ENCODE measurements at places on chromosomes 1 and 21.

DNA sequence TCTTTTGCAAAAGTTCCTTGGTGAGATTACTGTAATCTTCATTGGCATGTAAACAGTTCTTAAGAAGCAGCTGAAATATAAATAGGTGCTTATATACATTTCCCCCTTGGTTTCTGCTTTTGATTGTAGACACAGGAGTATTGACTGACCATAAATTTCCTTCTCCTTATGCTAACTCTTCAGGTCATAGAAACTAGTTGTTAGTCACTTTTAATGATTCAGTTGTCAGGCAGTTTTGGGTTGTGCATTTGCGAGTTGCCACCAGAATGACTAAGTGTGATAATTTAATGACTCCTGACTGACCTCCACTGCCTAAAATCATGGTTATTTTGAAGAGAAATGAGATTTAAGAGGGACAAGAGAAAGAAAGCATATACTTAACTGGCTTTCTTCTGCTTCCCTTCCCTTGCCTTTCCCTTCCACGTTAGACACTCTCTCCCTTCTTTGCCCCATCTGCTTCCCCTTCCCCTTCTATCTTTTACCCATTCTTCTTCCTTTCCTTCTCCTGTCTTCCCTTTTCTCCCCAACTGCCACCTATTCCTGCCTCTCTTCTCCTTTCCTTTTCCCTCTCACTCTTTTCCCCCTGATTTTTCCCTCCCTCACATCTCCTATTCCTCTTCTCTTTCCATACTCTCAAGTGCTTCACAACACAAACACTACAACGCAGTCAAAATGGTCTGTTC, 12.3 kb downstream of the ZMPSTE24 start:
- no peak for DNase-seq

GRCh38 chr1:212002536-212002935, 32.8 kb downstream of the INTS7 start:
- no peak for DNase-seq

GRCh38 chr1:33338048-33338439, 17.1 kb upstream of the A3GALT2 start:
- no peak for DNase-seq

DNA sequence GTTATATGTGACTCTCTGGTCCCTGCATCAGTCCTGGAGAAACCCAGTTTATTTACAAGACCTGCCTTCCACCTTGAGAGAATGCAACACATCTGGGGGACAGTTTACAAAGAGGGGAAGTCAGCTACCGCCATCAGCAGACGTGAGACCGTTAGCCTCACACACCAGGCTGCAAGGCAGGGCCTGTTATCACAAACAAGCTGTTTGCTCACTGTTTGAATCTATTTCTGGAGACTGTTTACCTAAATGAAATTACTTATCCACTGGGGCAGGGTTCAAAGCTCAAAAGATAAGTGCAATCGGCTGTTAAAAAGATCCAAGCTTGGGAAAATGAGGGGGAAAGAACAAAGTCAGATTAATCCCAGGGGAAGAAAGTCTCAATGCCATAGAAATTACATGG, 134.4 kb downstream of the ZNF281 start:
- no peak for DNase-seq

- DNase-seq: no peak
Measured at GRCh38 chr1:40462956-40463590, 12.8 kb downstream of the ZFP69B start.

DNA sequence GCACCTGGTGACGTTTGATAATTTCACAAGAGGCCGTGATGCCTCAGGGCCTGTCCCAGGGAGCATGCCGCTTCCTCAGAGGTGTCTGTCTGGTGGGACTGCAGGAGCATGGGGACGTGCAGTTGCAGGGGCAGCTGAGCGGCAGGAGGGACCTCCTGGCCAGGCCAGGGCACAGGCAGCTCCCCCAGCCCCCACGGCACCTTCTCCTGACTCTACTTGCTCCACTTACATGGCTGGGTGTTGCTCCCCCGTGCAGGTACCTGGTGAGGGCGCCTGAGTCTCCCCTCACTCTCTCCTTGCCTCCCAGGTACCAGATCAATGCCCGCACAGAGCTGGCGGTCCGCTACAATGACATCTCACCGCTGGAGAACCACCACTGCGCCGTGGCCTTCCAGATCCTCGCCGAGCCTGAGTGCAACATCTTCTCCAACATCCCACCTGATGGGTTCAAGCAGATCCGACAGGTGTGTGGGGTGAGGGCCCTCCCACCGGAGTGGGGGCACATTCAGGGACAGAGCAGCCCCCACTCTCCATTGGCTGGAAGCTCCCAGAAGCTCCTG, 108.4 kb downstream of the PDE9A start:
- DNase-seq: no peak

DNA sequence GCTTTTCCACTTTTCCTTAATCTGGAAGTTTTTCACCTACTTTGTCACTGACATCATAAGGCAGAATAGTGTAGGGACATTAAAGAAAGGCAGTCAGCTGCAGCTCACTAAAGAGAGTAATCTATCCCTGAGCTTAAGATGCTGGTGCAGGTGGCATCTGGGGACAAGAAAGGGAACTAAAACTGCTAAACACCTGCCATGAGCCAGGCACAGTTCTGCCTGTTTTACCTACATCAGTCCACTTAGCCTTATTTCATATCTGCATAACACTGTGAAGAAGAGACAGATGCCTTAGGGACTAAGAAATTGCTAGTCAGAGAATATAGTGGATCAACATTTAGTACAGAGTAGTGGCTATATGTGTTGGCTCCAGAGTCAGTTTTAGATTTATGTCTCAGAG, 88.1 kb downstream of the GPATCH2 start:
- no peak for DNase-seq

GRCh38 chr21:37297364-37297763, 30.2 kb upstream of the VPS26C start:
- DNase-seq: no peak

DNA sequence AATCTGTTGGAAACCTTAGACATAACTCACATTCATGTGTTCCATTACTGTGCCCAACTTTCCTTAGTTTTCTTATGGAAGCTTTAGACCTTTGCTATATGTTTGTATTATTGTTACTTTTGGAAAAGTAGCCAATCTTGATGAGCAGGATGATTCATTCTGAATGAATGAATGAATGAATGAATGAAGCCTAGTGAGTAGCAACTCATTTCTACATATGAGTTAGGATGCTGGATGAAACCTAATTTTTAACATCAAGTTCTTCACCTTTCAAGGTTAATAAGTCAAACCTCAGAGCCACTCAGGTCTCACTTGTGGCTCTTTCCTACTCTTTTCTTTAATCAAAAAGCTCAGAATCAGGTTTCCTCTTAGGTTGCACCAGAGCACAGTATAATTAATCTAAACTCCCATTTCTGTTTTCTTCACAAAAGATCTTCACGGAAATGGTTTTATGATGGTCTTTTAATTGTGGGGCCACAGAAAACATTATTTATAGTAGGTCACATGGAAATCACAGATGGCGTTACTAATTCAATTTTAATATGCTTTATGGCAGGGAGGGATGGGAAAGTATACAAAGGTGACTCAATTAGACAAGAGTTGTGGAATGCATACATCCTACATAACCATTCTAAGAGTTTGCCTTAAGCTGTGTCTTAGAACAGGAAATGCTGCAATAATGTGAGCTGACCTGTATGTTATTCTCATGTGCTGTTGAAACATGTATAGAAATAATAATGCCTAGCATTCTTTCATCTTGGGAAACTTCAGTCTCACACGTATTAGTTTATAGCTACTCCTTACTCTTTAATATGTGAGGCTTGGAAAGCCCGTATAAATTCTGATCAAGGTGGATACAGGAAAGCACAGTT, 4.5 kb upstream of the DDX59 start:
- no peak for DNase-seq

DNA sequence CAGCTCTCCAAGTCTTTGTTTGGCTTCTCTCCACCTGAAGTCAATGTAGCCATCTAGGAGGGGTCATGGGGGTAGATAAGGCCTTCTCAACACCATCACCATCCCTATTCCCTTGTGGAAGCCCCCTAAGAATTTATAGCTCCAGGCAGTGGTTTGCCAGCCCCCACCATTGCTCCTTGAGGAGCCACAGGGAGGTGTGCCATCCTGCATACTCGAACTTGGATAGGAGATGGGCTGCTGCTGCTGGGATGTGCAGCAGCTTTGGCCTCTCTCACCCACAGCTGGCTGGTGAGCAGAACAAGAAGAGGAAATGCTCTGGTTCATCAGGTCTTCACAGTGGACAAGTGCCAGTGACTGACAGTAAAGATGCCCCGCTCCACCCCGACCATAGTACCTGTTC, 4.8 kb downstream of the NAXE start:
- no peak for DNase-seq

- no peak for DNase-seq
Measured at GRCh38 chr1:58573705-58574591, 3.1 kb downstream of the TACSTD2 start.

DNA sequence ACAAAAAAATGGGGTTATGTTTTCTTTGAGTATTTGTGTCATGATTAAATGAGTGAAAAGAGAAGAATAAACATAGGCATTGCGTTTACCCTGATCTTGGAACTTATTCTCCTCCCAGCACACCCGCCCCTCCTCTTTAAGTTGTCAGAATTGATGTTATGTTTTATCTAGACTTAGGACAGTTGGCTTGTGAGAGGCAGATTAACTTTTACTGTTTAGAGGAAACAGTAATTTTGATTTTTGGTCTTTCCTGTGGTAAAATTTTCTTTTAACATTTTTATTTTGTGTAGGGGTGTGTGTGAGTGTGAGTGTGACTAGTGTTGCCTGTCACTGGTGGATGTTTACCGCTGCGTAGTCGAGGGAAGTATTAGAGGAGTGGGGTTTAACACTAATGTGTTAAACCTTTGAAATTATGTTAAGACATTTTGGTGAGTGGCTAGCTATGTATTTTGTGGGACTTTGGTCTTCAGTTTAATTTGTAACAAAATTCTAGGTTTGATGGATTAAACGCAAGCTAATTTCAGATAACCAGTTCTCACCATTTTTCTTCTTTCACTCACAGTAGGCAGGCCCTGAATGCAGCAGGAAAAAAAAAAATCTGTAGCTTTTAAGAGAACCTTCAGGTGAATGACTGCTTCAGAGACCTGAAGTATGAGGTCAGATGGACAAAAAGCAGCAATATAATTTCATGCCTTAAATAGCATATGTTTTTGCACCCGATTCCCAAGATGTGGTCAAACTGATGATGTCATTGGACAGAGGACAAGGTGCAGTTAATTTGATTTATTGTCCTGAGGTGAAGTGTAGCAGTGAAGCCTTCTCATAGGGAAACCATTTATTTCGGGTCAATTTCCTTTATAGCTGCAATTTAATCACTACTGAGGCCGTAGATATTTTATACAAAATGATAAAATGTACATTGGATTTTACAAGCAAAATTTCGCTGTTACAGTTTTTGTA, 2.7 kb downstream of the POU2F1 start:
- no peak for DNase-seq

GRCh38 chr21:40349591-40349990, 482.4 kb downstream of the PCP4 start:
- no peak for DNase-seq

DNA sequence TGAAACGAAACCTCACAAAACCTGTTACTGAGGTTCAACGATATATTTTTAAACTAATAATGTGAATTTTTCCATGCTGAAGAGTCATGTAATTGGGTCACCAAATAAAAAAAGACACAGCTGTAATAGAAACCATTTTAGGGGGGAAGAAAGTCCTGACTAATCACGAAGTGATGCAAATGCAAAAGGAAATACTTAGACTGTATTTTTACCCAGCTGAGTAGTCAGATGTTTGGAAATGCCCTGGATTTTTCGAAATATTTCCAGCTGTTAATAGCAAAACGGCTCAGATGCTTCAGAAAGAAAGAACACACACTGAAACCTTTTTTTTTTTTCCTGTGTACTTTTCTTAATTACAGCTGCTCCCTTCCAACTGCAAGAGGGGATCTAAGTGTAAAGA, 210.3 kb downstream of the SETD4 start:
- no peak for DNase-seq

- no peak for DNase-seq
Measured at GRCh38 chr1:231478811-231479210, 49.7 kb upstream of the TSNAX start.

DNA sequence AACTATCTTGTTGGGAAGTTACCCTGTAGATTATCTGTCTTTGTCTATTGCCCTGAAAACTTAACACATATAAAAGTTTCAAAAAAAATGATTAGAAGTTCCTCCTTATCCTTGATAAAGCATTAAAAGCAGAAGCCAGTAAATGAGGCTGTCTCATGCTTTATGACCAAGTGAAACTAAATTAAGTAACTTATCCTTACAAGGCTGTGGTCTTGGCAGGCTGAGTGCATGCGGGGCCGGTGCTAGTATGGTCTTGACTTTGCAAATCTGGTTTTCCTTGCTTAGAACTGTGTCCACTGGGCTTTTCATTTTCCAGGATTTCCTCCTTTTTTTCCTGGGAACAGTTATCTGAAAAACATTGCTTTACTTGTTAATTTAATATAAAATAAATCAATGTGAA, 43.1 kb downstream of the PCNX2 start:
- DNase-seq: no peak

DNA sequence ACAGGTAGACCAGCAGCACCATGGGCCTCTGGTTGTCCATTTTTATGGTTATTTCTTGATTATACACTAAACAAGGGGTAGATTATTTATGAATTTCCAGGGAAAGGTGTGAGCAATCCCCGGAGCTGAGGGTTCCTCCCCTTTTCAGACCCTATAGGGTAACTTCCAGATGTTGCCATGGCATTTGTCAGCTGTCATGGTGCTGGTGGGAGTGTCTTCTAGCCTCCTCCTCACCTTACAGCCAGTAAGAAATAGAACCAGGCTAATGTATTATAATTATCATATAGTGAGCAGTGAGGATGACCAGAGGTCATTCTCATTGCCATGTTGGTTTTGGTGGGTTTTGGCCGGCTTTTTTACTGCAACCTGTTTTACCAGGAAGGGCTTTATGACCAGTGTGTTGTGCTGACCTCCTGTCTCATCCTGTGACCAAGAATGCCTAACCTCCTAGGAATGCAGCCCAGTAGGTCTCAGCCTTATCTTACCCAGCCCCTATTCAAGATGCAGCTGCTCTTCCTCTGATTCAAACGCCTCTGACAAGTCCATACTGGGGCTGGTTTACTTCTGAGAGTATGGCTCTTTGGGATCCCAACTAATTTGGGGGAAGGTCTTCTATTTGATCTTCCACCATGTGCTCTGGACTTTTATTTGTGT, 13.5 kb upstream of the TINAGL1 start:
- no peak for DNase-seq

DNA sequence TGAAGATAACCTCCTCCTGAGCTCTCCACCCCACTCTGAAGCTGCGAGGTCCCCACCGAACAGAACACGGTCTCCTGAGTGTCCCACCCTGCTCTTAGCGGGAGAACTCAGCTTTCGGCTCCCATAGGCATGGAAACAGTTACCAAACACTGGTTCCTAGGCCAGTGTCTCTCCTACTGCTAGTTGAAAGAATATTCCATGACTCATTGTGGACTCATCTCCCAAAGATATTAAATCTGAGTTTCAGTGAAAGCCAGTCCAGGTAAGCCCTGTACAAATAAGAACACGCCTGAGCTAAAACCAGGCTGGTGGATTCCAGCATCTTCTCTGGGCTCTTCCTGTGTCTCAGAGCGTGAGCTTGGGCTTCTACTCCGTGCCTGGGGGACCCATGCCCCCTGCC, 107.5 kb upstream of the CLDN14 start:
- no peak for DNase-seq

- no peak for DNase-seq
Measured at GRCh38 chr1:224623310-224623714, 7.2 kb downstream of the CNIH3 start.
